ENCODE measurements at places on chromosomes 1 and 21.

GRCh38 chr1:229430761-229431283 is 3.1 kb downstream of the ACTA1 start:
- peak; percentile 30 for DNase-seq

DNA sequence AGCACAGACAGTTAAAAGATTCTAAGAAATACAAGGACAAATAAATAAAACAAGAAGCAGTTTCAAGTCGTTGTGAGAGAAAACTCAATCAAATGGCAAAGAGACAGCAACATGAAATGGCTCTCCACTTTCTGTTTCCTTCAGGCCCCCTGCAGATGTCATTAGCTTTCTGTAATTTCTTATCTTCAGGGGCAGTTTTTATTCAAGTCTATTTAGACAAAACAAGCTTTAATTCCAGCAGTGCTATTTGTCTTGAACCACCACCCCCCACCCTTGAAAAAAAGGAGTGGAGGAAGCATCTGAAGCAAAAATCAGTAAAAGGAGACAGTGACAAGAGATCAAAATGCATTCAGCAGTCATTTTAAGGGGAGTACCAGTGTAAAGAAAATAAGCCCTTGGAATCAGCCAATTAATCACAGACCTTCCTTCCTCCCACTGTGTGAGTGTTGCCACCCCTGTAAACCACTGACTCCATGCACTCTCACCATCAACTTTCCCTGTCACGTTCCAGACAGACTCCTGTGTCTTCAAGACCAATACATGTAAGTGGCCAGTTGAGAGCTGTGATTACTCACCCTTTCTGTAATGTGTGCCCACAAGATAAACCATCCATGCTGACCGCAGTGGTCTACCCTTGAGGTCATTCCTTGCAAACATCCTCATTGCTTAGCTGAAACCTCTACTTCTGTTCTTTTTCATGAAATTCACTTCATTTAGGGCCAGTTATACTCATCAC is 136.1 kb upstream of the HOOK1 start:
- no peak for DNase-seq

- DNase-seq, result peak; percentile 27
Measured at GRCh38 chr1:65813956-65814355, 21.3 kb downstream of the PDE4B start.

GRCh38 chr1:25198663-25199252 is 33.5 kb downstream of the SYF2 start:
- no peak for DNase-seq

DNA sequence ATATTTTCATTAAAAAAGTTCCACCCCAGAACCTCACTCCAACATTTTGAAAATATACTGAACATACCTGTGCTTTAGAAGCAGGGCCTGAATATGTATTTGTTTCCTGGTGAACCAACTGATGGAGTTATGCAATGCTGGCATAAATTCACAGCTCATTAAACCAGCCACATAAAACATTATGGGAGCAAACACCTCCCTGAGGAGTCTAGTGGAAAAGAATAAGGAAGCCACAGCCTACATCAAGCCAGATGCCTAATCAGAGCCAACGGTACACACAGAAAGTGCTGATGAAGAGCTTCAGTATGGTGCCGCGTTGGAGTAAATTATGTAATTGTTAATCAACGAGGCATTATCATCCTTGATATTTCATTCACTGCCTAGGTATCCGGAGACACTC is 199.5 kb downstream of the AJAP1 start:
- DNase-seq, result no peak
